Tibial nerve (tissue), 4 donors: ENCODE measurements at places on chromosomes 11 and 22. TPM values are rescaled to one million over a fixed set of nuclear protein-coding genes. Genes with fewer than 3 reads are reported as not detected.

- H3K27me3 ChIP-seq: no peaks in the 10 kb centered on the region
- DNase-seq: no peak
- no peaks in the 10 kb centered on the region for H3K36me3 ChIP-seq
- no peak overlapping the region for H3K27ac ChIP-seq
- H3K4me3 ChIP-seq: no peak overlapping the region
Observed at GRCh38 chr11:72418834-72419560, 15.3 kb downstream of the CLPB start.

GRCh38 chr11:131219646-131220045 is 150.8 kb upstream of the NTM start:
- no peak overlapping the region for H3K27ac ChIP-seq
- no peak for DNase-seq
- H3K27me3 ChIP-seq: no peaks in the 10 kb centered on the region
- no peaks in the 10 kb centered on the region for H3K4me1 ChIP-seq
- no peaks in the 10 kb centered on the region for H3K36me3 ChIP-seq
- H3K4me3 ChIP-seq: no peak overlapping the region

DNA sequence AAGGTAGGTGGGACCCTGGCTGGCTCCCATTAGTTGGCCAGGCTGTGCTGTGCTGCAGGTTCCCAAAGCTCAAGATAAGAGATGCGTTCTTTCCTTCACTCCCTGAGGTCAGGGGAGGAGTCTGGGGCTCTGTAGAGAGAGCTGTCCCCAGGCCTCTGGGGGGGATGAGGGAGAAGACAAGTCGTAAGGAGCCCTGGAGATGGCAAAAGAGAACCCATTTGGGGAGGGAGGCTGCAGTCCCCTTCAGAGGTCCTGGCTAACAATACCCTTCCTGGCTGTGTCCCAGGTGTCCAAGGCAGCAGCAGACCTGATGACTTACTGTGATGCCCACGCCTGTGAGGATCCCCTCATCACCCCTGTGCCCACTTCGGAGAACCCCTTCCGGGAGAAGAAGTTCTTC is 916 bp downstream of the GNG3 start:
- H3K27ac ChIP-seq: peak overlapping the region; percentile 93
- no peak for DNase-seq
- peaks cover 30% of the 10 kb centered on the region for H3K4me1 ChIP-seq
- no peaks in the 10 kb centered on the region for H3K36me3 ChIP-seq
- no peaks in the 10 kb centered on the region for H3K27me3 ChIP-seq
- H3K4me3 ChIP-seq: no peak overlapping the region

GRCh38 chr11:17992916-17993315 is 19.9 kb downstream of the SERGEF start:
- H3K4me3 ChIP-seq: no peak overlapping the region
- no peak overlapping the region for H3K27ac ChIP-seq
- peaks cover 63% of the 10 kb centered on the region for H3K36me3 ChIP-seq
- no peaks in the 10 kb centered on the region for H3K4me1 ChIP-seq

The OR8G1 gene
- not detected for total RNA-seq

The RFPL1 gene
- total RNA-seq: not detected
